ENCODE measurements at places on chromosomes 13 and 19. TPM values are rescaled to one million over a fixed set of nuclear protein-coding genes. Genes with fewer than 3 reads are reported as not detected.

- H3K27ac ChIP-seq = no peak overlapping the region
- no peak overlapping the region for H3K4me3 ChIP-seq
- DNase-seq = no peak
- no peaks in the 10 kb centered on the region for H3K27me3 ChIP-seq
- peaks cover 10% of the 10 kb centered on the region for H3K36me3 ChIP-seq
Measured at GRCh38 chr19:7971553-7972520, 28.4 kb upstream of the TIMM44 start.

Gene KLK14
- total RNA-seq = 0.64 TPM

Gene HTR2A
- not detected for total RNA-seq

DNA sequence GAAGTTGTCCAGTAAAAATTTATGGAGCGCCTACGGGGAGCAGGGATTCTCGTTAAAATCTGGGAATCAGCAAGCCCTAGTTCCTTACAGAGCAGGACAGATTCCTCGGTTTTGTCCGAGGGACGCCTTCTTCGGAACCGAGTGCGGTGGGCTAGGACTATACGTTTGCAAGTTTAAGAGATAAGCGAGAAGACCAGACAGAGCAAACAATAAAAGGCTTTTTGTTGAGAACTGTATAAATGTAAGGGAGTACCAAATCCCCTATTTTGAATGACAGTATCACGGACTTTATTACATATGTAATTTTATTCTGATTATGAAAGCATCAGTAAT is 971 bp upstream of the ANKRD10 start:
- peaks cover 53% of the 10 kb centered on the region for H3K4me1 ChIP-seq
- H3K4me3 ChIP-seq = peak overlapping the region; percentile 84
- H3K27ac ChIP-seq = peak overlapping the region; percentile 75

Gene MEGF8
- 7.5 TPM for total RNA-seq

Gene SIAH3
- total RNA-seq = 0.03 TPM

DNA sequence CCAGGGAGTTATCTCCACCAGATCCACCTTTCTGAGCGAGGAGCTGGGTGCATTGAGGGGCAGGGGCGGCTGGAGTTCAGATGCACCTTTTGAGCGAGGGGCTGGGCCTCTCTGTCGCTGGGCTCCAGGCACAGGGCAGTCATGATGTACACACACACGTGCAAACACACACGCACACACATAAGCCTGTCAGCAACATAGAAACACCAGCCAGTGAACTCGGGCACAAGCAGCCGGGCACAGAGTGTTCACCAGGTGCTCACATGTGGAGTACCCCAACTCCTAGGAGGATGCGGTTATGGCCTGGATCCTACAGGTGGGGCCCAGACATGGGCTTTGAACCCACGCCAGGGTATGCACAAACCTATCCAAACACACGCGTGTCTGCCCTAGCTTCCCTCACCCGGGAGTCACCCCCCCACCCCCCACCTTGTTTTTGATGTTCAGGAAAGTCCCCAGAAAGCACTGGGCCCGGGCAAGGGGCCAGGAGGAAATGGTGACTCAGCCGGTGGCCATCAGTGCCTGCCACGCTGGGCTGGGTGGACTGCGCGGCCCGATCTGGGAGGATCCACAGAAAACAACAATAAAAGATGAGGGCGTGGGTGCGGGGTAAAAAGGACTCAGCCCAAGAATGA is 13.3 kb downstream of the ARRDC2 start:
- DNase-seq = peak; percentile 50
- H3K27me3 ChIP-seq = no peaks in the 10 kb centered on the region
- H3K27ac ChIP-seq = peak overlapping the region; percentile 95

Gene NTN5
- 0.54 TPM for total RNA-seq

- H3K4me1 ChIP-seq = peaks cover 11% of the 10 kb centered on the region
- H3K27ac ChIP-seq = no peak overlapping the region
- no peak overlapping the region for H3K4me3 ChIP-seq
- no peaks in the 10 kb centered on the region for H3K36me3 ChIP-seq
Measured at GRCh38 chr13:109110159-109110558, 480.7 kb downstream of the MYO16 start.

DNA sequence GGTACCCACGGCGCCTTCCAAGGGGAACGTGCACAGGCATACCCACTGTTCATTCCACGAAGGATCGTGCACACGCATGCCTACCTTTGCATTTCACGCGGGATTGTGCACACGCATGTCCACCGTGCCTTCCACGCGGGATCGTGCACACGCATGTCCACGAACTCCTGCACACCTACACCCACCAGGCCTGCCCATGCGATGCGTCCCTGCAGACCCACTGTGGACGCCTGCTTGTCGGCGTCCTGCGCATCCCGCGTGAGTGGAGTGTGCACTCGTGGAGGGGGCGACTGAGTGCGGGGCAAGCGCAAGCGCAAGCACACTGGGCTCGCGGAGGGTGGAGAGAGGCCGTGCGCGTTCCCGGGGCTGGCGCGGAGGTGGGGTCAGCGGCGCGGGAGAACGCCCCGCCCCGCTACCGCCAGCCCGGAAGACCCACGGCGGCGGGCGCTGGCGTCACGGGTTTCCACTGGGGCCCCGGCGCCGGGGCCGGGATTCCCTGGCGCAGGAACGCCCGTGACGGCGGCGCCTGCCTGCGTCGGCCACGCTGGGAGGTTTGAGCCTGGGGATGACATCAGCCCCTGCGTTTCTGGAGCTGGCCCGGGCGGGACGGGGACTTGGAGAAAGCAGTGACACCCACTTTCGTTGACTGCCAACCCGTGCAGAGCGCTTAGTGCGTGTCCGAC is 18.7 kb downstream of the GADD45B start:
- no peak overlapping the region for H3K27ac ChIP-seq
- H3K4me1 ChIP-seq = peaks cover 21% of the 10 kb centered on the region
- H3K27me3 ChIP-seq = peaks cover 32% of the 10 kb centered on the region
- H3K36me3 ChIP-seq = no peaks in the 10 kb centered on the region
- peak overlapping the region; percentile 59 for H3K4me3 ChIP-seq

Gene ZBTB45
- total RNA-seq = 15.9 TPM

DNA sequence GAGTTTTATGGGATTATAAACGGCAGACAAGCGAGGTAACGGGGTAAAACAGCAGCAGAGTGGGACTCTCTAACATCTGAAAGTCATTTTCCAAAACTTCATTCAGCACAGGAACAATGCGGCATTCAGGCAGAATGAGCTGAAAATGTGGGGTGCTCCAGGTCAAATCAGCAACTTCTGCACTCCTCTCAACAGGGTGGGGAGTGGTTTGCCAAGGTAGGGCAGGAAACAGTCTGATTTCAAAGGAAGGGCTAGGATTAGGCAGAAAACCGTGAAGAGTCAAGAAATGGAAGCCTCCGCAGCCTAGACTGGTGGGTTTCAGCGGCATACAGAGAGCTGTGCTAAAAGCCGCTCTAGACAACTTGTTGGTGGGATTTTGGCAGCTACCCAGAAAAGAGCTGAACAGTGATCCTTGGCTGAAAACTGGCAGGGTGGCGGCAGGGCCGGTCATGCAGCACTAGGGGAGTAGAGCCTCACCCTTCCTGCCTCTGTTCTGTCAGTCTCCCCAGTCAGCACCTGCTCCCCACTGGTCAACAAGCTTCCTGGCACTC is 154.2 kb upstream of the KLF12 start:
- no peak for DNase-seq
- no peaks in the 10 kb centered on the region for H3K27me3 ChIP-seq
- H3K36me3 ChIP-seq = no peaks in the 10 kb centered on the region
- H3K4me3 ChIP-seq = peak overlapping the region; percentile 52
- peaks cover 39% of the 10 kb centered on the region for H3K4me1 ChIP-seq

GRCh38 chr13:89363144-89363543 is 1692.0 kb downstream of the SLITRK5 start:
- H3K4me3 ChIP-seq = no peak overlapping the region
- H3K36me3 ChIP-seq = no peaks in the 10 kb centered on the region
- H3K27ac ChIP-seq = no peak overlapping the region
- H3K27me3 ChIP-seq = no peaks in the 10 kb centered on the region

DNA sequence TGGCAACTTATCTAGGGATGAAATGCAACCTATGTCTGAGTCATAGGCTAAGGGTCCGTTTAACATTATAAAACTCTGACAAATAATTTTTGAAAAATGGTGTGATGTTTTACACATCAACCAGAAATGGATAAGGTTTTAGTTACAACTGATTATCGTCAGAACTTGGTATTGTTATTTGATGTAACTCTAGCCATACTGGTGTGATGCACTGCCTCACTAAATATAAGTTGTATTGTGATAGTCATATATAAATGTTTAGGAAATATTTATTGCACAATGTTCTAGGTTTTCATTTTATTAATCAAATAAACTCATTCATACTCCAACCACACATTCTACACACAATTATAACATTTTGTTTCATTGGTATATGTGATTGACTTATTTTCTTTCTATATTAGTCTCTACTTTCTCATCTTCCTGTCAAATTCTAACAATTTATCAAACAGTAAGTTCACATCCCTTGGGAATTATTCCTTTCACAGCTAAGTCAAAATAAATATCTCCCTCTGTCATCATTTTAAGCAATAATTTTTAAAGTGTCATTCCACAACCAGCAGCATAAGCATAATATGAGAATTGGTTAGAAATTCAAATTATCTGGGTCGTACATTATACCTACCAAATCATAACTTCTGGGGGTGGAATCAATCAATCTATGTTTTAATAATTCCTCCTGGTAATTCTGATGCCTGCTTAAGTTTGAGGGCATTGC is 873.9 kb downstream of the SLITRK1 start:
- H3K4me1 ChIP-seq = no peaks in the 10 kb centered on the region
- DNase-seq = no peak
- H3K27me3 ChIP-seq = no peaks in the 10 kb centered on the region
- no peak overlapping the region for H3K4me3 ChIP-seq
- no peaks in the 10 kb centered on the region for H3K36me3 ChIP-seq

DNA sequence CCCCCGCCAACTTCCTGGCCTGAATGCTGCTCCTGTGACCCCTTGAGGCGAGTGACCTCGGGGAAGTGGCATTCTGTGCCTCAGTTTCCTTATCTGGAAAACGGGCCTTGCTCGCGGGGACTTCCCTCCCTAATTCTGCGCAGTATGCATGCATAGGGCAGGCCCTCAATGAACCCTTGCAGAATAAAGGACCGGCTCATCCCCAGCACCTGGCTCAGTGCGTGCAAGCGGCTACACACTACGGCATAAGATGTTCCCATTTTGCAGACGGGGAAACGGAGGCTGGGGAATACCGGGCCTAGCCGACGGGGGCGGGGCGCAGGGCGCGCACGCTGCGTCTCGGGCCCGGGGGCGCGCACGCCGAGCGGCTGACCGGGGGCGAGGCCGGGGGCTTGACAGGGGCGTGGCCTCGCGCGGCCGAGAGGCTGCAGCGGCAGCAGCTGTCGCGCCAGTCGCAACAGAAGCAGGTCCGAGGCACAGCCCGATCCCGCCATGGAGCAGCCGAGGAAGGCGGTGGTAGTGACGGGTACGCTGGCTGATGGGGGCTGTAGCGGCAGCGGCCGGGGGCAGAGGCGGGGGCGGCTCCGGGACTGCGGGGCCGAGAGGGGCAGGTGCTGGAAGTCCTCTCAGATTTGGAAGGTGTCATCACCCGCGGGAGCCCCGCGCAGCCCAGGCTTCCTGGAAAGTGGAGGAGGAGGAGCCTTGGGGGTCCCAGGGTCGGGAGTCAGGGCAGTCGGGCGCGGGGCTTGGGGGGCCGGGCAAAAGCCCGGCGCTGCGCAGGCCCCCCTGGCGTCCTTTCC is at the start of gene PGPEP1:
Gene PGPEP1, plus strand, starts transcription at position 409 of the 800 bp plus-strand sequence. Its CDS starts 84 bp downstream, at position 493.
- peak within 1 kb of the TSS; percentile 86 for H3K27ac ChIP-seq
- H3K4me3 ChIP-seq = peak within 1 kb of the TSS; percentile 90
- peaks cover 2% of the 10 kb centered on the region for H3K36me3 ChIP-seq
- peak; percentile 62 for DNase-seq
- H3K27me3 ChIP-seq = peaks cover 2% of the 10 kb centered on the region
- peaks cover 11% of the 10 kb centered on the region for H3K4me1 ChIP-seq

Gene ZNF880
- 12.5 TPM for total RNA-seq

Gene ATP4B
- not detected for total RNA-seq

GRCh38 chr13:110216398-110217041 is 90.4 kb downstream of the COL4A1 start:
- H3K36me3 ChIP-seq = no peaks in the 10 kb centered on the region
- H3K27me3 ChIP-seq = peaks cover 15% of the 10 kb centered on the region
- H3K4me1 ChIP-seq = no peaks in the 10 kb centered on the region
- no peak for DNase-seq
- no peak overlapping the region for H3K4me3 ChIP-seq

DNA sequence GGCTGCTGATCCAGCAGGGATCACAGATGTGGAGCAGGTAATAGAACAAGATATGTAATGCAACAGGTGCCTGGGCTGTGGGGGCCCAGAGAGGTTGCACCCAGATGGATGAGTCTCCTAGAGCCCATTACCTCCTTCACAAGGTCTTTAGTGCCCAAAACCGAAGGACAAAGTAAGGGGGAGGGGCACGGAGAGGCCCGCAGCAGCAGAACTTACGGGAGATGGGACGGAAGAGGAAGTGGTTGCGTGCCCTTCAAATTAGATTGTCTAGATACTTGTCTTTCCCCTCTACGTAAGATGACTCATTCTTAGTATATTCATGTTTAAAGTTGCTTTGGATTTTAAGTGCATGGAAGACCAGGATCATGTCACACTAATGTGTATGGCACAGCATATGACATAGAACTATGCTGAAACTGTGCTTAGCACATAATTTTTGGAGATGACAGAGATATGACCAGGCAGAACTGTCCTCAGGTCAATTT is 5.7 kb upstream of the MRPS31 start:
- peak overlapping the region; percentile 99 for H3K27ac ChIP-seq
- peaks cover 33% of the 10 kb centered on the region for H3K4me1 ChIP-seq
- H3K27me3 ChIP-seq = no peaks in the 10 kb centered on the region
- DNase-seq = peak; percentile 73

Gene OR7C1
- not detected for total RNA-seq

- no peak for DNase-seq
- H3K36me3 ChIP-seq = no peaks in the 10 kb centered on the region
- H3K4me3 ChIP-seq = no peak overlapping the region
- H3K27ac ChIP-seq = no peak overlapping the region
- H3K27me3 ChIP-seq = peaks cover 3% of the 10 kb centered on the region
Measured at GRCh38 chr13:96984051-96984508, 10.2 kb downstream of the OXGR1 start.

DNA sequence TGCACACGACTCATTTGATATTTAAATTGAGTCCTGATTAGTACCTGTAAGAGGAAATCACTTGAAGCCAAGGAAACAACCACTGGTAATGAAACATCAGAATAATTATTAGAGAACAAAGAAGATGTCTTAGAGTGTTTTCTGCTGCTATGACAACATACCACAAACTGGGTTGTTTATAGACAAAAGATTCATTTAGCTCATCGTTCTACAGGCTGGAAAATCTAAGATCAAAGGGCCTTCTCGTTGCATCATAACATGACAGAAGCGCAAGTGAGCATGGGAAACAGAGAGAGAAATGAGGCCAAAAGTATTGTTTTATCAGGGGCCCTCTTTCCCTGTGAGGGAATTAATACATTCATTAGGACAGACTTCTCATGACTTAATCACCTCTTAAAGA is 1024.0 kb upstream of the PCDH9 start:
- no peak overlapping the region for H3K4me3 ChIP-seq
- no peaks in the 10 kb centered on the region for H3K36me3 ChIP-seq
- no peaks in the 10 kb centered on the region for H3K4me1 ChIP-seq
- no peak for DNase-seq
- H3K27ac ChIP-seq = no peak overlapping the region

GRCh38 chr13:84870190-84870589 is 929.0 kb downstream of the SLITRK6 start:
- H3K27ac ChIP-seq = no peak overlapping the region
- no peaks in the 10 kb centered on the region for H3K36me3 ChIP-seq
- H3K27me3 ChIP-seq = no peaks in the 10 kb centered on the region
- no peak overlapping the region for H3K4me3 ChIP-seq
- DNase-seq = no peak
- no peaks in the 10 kb centered on the region for H3K4me1 ChIP-seq

Gene PABPC3
- 0.34 TPM for total RNA-seq

Gene EPSTI1
- 19.3 TPM for total RNA-seq
